ENCODE measurements at places on chromosomes 12 and 14. TPM values are rescaled to one million over a fixed set of nuclear protein-coding genes. Genes with fewer than 3 reads are reported as not detected.

Gene MAX
- total RNA-seq, result 65.7 TPM

GRCh38 chr12:121128908-121129810 is 3.5 kb upstream of the P2RX7 start:
- no peaks in the 10 kb centered on the region for H3K4me1 ChIP-seq
- no peaks in the 10 kb centered on the region for H3K27me3 ChIP-seq
- DNase-seq, result peak; percentile 72
- H3K27ac ChIP-seq, result no peak overlapping the region
- no peak overlapping the region for H3K4me3 ChIP-seq

Gene HSPB8
- total RNA-seq, result 3.0 TPM

DNA sequence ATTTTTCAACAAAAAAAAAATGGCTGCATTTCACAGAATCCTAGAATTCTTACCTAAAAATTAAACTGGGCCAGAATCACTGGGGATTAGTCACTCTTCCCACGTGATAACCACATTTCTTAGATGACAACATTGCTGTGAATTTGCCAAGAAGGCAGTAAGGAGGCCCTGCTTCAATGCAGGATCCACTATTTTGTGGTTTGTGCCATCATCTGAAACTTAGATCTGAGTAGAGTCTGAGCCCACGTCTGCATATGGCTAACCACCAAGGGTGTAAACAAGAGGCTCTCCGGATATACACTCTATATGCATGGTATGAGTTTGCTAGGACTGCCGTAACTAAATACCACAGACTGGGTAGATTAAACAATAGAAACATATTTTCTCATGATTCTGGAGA is 24.4 kb upstream of the TBX5 start:
- no peak overlapping the region for H3K4me3 ChIP-seq
- H3K27me3 ChIP-seq, result no peaks in the 10 kb centered on the region

Gene LRTM2
- not detected for total RNA-seq

DNA sequence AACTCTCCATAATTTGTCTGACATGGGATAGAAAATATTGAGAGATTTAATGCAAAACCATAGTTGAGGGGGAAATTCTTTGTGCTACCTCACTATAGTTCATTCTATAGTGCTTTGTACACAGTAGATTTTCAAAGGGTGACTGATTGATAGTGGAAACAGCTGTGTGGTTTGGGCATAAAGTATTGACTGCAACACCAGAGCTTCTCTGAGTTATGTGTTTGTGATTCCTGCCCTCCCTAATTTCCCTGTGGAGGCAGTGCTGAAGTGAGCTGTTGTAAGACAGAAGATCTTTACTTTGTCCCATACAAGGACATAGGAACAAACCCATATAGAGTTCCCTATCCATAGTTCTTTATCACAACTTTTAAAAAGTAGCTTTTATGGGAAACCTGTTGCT is 47.1 kb downstream of the PTPRQ start:
- H3K36me3 ChIP-seq, result no peaks in the 10 kb centered on the region
- H3K4me3 ChIP-seq, result no peak overlapping the region
- H3K27me3 ChIP-seq, result no peaks in the 10 kb centered on the region
- H3K27ac ChIP-seq, result no peak overlapping the region
- H3K4me1 ChIP-seq, result no peaks in the 10 kb centered on the region

Gene TAC3
- total RNA-seq, result 4.4 TPM

Measured in H9 (cell line).